ENCODE measurements at places on chromosomes 3 and 15. TPM values are rescaled to one million over a fixed set of nuclear protein-coding genes. Genes with fewer than 3 reads are reported as not detected.

- no peak for ATAC-seq
Measured at GRCh38 chr3:120908795-120909601, 993 bp downstream of the STXBP5L start.

Gene AHSG
- not detected for total RNA-seq

- ATAC-seq: no peak
Measured at GRCh38 chr15:98257290-98257689, 296.8 kb downstream of the ARRDC4 start.

DNA sequence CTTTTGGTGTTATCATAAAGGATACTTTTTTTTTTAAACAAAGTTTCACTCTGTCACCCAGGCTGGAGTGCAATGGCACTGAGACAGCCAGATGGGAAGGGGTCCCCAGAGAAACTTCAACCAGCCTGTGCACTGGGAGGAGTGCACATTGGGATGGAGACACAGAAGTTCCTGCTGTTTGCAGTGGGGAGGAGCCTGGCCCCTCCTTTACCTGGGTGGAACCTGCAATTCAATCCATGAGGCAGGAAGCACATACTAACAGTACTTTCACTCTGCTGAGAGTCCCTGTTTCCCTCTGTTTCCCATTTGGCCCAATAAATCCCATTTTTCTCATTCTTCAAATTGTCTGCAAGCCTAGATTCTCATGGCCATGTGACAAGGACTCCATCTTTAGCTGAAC lies 42.3 kb upstream of the LHFPL4 start:
- ATAC-seq: no peak

DNA sequence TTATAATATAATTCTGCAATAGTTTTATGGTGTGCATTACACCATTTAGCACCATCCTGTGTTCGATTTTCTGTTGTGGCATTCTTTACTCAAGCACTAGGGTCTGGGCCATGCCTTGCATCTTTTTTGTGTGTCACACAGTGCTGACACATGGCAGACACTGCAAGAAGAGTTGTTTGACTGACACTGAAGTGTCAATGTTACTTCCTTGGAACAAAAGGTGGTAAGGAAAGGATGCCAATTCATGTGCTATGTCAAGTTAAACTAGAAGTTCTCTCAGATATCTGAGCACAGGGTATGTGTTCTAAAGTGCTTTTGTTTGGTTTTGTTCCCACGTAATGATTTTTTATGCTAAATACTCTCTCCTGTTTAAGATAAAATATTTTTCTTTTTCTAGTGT lies 102.5 kb upstream of the UNC13C start:
- ATAC-seq: no peak
